ENCODE measurements at places on chromosomes 7 and 10.

DNA sequence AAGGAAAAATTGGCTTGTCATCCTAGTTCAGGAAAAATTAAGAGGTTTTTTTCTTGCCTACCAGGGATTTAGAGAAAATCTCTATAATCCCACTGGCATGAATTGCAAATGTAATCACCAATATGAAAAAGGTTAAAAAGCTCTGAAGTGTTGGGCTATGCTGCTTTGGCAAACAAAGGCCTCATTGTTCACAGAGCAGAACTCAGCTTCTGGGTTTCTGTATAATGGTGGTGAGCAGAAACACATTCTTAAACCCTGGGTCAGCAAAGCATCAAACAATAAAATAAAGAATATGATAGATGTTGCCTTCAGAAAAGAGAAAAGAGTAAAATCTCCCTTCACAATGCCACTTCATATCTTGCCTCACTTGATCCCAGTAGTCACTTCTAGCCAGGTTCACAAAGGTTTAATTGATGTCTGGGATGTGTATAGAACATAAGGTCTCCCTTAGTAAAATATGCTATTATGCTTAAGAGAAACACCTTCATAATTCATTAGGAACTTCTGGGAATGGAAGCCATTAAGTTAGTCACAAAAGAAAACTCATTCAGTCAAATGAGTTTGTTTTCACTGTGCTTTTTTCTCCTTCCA is 1255.5 kb upstream of the PHF14 start:
- no peak for DNase-seq

DNA sequence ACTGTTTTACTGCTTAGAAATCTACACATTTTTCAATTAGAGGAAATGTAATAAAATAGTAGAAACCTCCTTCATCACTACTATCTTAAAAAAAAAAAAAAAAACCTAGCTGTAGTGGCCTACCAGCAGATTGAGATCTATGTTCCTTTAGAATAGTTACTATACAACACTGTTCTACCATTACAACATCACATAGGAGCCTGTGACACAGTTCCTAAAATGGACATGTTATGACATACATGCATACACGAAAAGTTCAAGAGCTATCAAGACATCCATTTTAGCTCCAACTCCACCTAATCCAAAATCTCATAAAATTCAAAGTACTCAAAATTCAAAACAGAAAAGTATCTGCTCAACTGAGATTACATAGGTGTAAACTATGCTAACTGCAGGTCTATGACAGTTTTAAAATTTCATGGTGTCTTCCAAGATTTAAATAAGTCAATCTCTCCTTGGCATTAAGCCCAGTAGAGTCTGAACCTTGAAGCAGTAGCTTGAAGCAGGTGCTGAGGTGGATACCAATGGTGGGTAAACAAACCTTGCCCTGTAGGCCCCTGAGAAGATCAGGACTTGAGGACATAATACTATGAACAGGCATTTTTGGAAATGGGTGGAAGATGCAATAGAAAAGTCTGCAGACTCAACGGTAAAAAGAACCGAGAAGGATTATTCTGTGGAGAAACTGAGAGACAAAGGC is 17.0 kb downstream of the CACUL1 start:
- DNase-seq: no peak

- DNase-seq: no peak
Observed at GRCh38 chr7:98797150-98797549, 72.7 kb downstream of the TMEM130 start.

GRCh38 chr10:95334805-95335144 is 44.0 kb upstream of the PDLIM1 start:
- no peak for DNase-seq

GRCh38 chr10:70232155-70232858 is 922 bp downstream of the PPA1 start:
- peak; percentile 23 for DNase-seq

DNA sequence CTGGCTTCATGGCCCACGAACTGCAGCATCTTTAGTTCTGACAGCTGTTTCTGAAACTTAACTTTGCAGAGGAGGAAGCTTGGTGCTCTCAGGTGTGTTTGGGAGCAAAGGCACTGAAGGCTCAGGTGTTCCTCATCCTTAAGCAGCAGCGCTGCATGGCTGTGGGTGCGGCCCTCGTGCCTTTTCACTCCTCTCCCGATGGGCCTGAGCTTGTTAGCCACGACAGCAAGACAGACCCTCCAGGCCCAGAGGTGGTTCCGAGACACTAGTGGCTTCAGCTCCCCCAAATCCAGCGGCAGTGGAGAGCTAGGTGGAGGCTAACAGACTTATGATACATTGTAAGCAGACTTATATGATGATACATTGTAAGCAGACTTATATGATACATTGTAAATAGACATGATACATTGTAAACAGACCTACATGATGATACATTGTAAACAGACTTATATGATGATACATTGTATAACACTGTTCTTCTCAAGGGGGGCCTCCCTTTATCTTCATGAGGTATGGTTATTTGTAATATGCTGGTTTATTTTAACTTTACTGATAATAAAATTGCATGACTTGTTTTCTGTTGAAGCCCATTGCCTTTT is 14.1 kb downstream of the PFKP start:
- DNase-seq: no peak

- DNase-seq: no peak
Observed at GRCh38 chr10:103915796-103916195, 2.2 kb downstream of the STN1 start.

DNA sequence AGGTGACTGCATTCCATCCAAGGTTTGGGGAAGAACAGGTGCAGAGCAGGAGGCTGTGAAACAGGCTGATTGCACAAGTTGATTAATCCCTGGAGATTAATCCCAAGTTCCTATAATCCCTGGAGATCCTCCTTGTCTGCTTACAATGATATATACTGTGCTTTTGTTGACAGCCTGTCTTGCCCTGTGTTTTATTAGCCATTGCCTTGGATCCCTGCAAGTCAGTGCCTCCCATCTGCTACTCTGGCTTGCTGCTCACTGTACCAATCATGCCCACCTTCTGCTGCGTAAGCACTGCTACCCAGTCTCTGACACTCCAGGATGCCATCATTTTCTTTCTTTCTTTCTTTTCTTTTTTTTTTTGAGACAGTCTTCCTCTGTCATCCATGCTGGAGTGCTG is 65.4 kb downstream of the ANKRD61 start:
- DNase-seq: no peak

- no peak for DNase-seq
Observed at GRCh38 chr7:9863545-9863944, 1110.1 kb upstream of the PHF14 start.

DNA sequence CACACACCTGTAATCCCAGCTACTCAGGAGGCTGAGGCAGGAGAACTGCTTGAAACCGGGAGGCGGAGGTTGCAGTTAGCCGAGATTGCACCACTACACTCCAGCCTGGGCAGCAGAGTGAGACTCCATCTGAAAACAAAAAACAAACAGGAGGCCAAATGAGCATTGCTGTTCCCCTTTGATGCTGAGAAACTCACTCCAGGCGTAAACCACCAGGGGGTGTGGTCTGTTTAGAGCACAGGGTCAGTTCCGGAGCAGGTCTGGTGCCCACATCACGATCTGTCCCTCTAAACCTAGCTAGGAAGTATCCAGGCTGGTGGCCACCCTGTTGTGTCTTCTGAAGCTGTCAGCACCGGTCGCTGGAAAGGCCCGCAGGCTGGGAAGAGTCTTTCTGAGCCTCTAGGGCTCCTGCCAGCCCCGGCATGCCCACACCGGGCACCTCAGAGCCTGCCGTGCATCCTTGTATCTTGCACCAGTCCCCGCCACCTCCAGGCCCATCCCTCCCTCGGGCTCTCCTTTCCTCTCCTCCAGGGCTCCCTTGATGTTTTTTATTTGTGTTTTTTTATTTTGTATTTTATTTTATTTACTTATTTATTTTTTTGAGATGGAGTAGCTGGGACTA is 66.3 kb upstream of the SH2B2 start:
- no peak for DNase-seq
